Kidney epithelial cell (primary cell): ENCODE measurements at places on chromosomes 6 and 20.

GRCh38 chr6:130115036-130115435 is 96.7 kb downstream of the L3MBTL3 start:
- no peak for DNase-seq

GRCh38 chr20:61628901-61629601 is 377.0 kb downstream of the CDH4 start:
- DNase-seq = no peak

GRCh38 chr20:32585011-32585585 is at the start of gene NOL4L:
NOL4L (minus strand) TSS chr20:32585333; CDS start chr20:32584890, 443 bp downstream.
- DNase-seq = no peak

DNA sequence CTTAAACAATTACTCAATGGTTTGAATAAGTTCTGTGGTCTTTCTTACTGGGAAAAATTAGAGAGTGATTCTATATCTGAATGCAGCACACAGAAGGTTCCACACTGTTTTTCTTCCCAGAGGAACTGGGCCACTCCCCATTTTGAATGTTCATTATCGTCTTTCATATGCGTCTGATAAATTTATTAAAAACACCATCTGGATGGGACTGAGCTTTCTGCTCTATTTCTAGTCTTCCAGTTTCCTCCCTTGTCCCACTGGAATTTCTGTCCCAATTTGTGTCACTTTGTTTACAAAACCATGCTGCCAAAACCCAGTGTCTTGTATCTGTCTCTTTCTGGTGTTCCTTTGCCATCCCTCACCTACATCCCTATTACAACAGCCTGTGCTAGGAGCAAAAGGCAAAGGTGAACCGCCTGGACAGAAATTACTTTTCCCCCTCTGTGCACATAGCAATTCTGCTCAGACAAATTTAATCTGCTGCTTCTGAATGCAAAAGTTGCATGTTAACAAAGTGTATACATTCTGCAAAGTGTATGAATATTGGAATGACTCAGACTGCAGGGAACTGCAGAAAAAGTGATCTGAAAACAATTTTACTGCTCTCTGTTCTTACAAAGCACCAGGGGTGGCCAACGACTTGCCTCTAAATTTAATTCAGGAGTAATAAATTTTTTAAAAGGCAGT is 333.6 kb downstream of the BTBD9 start:
- no peak for DNase-seq

GRCh38 chr20:37315452-37316110 is 26.1 kb downstream of the MANBAL start:
- no peak for DNase-seq
